ENCODE measurements at places on chromosomes 4 and X.

- DNase-seq, result no peak
Observed at GRCh38 chr4:60683973-60684372, 516.2 kb upstream of the ADGRL3 start.

DNA sequence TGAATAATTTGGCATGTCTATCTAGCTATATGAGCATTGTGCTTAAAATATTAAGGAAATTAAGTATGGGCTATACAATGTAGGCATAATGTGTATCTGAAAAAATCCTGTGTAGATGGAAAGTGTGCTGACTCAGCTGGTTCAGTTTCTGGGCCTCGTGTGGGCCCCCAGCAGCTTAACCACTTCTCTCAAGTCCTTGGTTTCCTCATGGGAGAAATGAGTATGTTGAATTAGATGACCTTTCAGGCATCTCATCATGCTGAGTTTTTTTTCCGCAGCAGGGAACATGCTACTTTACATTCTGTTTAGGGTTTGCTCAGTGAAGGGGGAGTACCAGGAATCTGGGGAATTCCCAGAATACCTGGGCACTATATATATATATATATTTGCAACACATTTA is 30.5 kb downstream of the RHOH start:
- peak; percentile 65 for DNase-seq

DNA sequence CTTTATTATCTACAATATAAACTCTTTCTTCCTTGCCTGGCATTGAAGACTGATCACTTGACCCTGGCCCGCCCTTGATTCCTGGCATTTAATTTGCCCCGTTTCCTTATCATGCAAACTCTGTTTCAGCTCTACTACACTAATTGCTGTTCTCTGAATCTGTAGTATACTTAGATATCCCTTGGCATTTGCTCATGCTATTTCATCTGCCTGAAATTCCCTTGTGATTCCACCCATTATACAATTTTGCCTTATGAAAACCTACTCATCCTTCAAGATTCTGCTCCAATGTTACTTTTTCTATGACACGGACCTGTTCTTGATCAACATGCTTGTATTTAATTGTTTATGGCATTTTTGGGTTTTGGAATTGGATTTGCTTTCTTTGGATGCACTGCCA is 459.9 kb upstream of the AMOT start:
- no peak for DNase-seq

GRCh38 chrX:15566244-15566643 is 34.5 kb downstream of the ACE2 start:
- no peak for DNase-seq

GRCh38 chrX:120504569-120504968 is 35.5 kb upstream of the LAMP2 start:
- no peak for DNase-seq

DNA sequence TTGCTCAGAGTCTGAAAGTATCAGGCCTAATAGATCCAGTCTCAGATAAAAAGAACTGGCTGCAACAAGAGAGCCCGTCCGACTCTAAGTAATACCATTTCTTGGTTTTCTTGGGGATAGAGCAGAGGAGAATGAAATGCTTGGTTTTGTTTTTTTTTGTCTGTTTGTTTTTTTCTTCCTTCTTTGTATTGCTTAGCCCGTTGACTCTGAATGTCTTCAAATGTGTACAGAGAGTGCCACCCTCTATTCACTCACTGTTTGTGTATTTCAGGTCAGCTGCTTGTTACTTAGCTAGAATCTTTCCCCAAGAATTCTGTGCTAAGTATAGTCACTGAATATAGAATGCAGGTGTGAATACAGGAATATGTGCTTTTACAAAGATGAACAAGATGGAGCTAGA is 5.7 kb upstream of the TMEM156 start:
- no peak for DNase-seq

DNA sequence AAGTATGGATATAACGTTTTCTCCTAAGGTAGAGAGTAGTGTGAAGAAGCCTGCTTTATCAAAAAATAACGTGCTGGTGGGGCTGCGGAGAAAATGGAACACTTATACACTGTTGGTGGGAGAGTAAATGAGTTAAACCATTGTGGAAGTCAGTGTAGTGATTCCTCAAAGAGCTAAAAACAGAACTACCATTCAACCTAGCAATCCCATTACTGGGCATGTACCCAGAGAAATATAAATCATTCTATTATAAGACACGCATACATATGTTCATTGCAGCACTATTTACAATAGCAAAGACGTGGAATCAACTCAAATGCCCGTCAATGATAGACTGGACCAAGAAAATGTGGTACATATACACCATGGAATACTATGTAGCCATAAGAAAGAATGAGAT is 196.4 kb downstream of the DMD start:
- no peak for DNase-seq

DNA sequence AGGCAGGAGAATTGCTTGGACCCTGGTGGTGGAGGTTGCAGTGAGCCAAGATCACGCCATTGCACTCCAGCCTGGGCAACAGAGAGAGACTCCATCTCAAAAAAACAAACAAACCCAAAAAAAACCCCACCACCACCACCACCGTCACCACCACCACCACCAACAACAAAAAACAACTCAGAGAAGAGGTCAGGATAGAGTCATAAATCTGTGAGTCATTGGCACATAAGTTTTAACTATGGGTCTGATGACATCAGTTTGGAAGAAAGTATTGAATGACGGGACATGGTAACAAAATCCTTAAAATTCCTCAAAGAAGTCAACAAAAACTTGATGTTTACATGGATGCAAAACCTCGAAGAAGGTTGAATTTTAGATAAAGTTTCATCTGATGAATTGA is 288.0 kb upstream of the SFRP2 start:
- no peak for DNase-seq

DNA sequence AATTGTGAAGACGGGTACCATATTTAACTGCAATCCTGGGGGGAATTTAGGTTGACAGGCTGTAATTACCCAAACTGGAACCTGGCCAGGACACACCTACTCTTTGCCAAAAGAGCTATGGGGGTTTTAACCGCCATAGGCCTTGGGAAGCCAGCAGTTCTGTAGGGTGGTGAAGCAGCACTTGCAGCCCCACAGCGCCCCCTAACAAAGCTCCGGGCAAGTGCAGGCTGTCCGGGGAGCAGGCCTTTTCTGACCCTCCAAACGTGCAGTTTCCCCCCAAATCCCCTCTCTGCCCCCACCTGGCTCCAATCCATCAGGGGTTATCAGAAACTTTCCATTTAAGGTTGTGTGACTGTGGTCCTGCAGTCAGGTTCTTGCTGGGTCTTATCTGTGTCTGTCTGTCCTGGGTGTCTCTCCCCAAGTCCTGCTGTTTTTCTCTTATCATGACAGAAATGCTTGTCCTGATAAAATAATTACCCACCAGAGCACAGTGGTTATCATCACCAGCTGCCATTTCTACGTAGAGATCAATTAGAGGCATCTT is 350.9 kb downstream of the MID1IP1 start:
- DNase-seq, result no peak

- DNase-seq, result peak; percentile 97
Observed at GRCh38 chr4:781493-782216, 44.3 kb downstream of the CPLX1 start.

- DNase-seq, result no peak
Observed at GRCh38 chr4:89070041-89070440, 13.1 kb upstream of the FAM13A start.

GRCh38 chr4:97330917-97331316 is 812.4 kb downstream of the STPG2 start:
- no peak for DNase-seq

DNA sequence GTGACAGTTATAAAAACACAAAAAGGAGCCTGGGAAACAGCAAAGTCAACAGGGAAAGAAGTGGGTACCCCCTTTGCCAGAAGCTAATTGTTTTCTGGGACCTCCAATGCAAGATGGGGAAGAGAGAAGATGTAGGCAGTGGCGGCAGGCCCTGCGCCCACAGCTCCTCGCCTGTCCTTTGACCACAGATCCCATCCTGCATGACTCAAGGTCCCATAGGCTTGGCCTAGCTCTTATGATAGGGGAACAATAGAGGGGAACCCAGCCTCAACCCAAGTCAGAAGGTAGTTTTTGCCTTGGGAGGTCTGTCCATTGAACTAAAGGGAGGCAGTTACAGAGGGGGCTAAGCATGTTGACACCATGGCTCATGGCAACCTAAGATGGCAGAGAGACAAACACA is 14.2 kb downstream of the ZMYM3 start:
- DNase-seq, result no peak

DNA sequence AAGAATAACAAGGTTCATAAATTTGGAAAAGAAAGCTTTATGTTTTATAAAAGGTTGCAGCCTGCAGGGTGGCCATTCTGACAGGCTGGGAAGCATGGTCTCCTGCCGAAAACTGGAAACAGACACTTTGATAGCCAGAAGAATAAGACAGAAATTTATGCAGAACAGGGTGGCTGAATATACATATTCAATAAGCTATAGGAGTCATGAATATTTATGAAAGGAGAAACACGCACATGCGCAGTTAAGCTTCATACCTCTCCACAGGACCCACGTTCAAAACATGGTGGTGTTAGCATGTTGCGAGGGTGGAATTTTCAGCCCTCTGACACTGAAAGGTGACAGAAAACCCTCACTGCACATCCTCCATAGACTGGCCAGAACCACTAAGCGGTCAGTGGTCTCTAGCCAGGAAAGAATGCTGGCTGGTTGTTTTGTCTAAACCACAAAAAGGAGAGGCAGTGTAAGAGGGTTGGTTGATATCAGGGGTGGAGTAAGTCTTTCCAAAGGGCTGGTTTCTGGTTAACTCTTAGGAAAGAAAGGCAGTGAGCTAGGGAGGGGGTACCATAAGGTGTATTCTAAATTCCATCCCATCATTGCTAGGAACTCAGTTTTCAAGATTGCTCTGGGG is 58.2 kb downstream of the ANXA10 start:
- no peak for DNase-seq

- DNase-seq, result peak; percentile 56
Observed at GRCh38 chr4:1337376-1337831, 9.6 kb upstream of the UVSSA start.

- DNase-seq, result no peak
Observed at GRCh38 chrX:133482056-133482952, 67.0 kb upstream of the GPC4 start.

DNA sequence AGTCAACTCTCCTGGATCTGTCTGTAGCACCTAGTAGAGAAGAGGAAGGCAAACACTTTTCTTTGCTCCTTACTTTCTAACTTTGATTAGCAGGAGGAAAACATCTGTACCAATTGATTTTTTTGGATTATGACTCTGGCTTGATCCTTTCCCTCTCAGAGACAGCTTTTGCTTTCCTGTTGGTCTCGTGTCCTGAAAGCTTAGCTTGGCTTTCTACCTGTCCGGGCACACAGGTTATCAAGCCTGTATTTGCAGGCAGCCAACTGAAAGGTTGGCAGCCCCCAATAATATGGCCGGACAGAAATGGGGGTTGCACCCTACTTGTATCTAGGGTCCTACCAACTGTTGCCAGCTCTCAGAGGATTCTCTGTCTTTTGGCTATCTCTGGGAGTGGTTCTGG is 43.1 kb upstream of the LAMP2 start:
- no peak for DNase-seq

DNA sequence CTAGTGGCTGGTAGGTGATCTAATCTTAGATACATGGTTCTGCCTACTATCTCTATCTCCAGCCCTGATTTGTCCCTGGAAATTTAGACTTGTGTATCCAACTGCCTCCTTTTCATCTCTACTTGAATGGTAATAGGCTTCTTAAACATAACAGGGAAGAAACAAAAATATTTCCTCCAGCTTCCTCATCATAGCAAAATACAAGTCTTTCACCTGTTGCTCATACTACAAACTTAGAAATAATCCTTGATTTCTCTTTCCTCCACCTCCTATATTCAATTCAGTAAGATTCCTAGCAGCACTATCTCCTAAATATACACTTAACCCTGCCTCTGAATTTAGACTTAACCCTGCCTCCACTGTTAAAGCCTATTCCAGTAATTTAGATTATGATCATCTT is 373.3 kb upstream of the ACTRT1 start:
- DNase-seq, result no peak

DNA sequence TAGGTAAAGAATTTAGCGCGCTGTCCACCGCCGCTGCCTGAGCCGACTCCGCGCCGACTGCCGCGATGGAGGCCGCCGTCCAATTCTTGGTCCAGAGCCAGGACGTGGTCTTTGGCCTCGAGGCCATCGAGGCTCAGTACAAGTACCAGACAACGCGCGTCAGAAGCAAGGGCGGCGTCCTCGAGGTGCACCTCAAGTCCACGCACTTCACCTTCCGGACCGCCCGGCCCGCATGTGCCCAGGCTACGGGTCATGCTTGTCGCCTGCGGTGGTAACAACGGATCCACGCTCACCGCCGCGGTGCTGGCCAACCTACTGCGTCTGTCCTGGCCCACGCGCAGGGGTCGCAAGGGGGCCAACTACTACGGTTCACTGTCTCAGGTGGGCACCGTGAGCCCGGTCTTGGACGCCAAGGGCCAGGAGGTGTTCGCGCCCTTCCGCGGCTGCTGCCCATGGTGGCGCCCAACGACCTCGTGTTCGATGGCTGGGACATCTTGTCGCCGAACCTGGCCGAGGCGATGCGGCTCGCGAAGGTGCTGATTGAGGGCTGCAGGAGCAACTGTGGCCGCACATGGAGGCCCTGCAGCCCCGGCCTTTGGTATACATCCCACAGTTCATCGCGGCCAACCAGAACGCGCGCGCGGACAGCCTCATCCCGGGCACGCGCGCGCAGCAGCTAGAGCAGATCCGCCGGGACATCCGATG is 128.0 kb downstream of the ANAPC4 start:
- no peak for DNase-seq

- no peak for DNase-seq
Observed at GRCh38 chrX:84709987-84710386, 207.7 kb upstream of the HDX start.

DNA sequence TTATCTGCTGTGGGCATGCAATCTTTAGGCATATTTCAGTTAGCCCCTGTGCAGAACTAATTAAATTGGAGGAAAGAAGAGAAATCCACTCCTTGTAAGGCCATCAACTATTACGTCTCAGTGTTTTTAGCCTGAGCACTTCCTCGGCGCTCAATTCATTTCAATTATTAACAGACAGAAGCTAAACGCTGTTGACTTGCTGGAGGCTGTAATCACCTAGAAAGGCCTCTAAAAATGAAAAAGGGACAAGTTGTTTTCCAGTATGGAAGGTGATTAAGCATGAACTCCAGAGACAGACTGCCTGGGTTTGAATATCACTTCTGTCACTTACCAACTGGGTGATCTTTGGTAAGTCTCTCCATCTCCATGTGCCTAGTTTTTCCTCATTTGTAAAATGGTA is 59.6 kb downstream of the LEF1 start:
- DNase-seq, result no peak

DNA sequence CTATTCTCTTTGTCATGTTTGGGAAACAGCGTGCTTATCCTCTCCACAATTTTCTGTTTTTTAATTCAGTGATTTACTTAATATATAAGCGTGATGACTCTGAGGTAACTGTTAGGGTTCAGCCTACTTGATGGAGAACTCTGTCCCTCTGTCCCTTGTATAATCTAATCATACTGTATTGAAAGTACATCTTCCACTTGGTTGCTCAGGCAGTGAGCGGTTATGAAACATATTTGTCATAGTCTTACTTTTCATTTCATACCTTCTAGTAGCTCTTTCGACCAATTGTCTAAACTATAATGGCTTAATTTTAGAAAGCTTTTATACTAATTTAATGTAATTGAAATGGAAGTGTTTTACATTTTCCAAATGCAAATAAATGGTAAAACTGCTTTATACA is 469.0 kb downstream of the TLL1 start:
- no peak for DNase-seq

All from activated CD4-positive, alpha-beta T cell treated with anti-CD3 and anti-CD28 coated beads for 24 hours (primary cell).